Fibroblast of the conjunctiva (primary cell): ENCODE measurements at places on chromosomes 16 and 17.

DNA sequence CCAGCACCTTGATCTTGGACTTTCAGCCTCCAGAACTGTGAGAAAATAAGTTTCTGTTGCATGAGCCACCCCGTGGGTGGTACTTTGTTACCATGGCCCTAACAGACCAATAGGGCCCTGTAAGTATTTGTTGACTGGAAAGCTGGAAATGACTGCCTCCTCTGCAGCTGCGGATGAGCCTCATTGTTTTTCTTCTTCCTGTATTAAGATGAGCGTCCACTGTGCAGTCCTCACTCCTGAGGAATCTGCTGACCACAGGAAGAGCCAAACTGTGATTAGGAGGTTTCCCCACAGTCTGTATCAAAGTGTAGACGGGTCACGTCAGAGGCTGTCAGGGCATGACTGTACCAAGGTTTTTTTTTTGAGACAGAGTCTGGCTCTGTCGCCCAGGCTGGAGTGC, 12.2 kb upstream of the AKTIP start:
- no peak for DNase-seq

DNA sequence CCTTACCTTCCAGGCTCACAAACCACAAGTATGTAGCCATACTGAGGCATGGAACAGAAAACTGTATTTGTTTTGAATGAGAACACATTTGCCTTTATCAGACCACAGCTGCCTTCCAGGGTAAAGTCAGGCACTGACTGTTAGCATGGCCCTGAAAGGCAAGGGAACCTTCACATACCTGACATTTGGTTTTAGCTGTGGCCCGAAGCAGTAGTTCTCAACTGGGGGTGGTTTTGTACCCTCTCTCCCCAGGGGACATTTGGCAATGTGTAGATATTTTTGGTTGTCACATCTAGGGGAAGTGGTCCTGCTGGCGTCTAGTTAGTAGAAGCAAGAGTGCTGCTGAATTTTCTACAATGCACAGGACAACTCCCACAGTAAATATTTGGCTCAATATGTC, 9.2 kb downstream of the HERPUD1 start:
- no peak for DNase-seq

- DNase-seq, result no peak
Observed at GRCh38 chr16:83849421-83849820, 41.6 kb downstream of the HSBP1 start.

DNA sequence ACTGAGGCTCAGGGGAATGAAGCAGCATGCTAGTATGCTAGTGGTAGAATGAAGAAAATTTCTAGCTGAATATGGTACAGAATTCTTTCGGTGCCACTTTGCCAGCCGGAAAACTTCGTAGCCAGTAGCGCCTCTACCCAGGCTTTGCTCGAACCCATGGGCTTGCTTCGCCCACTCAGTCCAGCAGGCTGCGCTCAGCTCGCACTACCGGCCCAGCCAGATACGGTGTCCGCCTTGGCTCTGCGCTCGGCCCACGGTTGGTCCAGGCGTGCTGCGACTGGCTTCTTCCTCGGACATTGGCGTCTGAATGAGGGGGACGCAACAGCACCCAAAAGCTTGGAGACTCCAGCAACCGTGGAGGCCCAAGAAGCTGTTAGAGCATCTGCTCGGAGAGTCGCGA, 372.5 kb upstream of the CDH8 start:
- no peak for DNase-seq

GRCh38 chr16:84496991-84497390, 7.5 kb downstream of the MEAK7 start:
- no peak for DNase-seq

GRCh38 chr16:5438591-5438990, 341.0 kb upstream of the EEF2KMT start:
- DNase-seq, result no peak

DNA sequence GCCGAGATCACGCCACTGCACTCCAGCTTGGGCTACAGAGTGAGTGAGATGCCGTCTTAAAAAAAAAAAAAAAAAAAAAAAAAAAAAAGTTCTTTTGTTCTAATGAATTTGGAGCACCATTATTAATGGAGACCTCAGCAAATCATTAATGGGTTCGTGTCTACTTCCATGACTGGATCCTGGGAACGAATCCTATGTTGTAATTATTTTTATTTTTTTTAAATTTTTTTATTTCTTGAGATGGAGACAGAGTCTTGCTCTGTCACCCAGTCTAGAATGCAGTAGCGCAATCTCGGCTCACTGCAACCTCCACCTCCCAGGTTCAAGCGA, 30.7 kb downstream of the SPOP start:
- no peak for DNase-seq

GRCh38 chr17:10060526-10060925, 137.9 kb downstream of the GAS7 start:
- DNase-seq, result no peak

- DNase-seq, result no peak
Observed at GRCh38 chr16:76970745-76971099, 220.3 kb upstream of the MON1B start.

DNA sequence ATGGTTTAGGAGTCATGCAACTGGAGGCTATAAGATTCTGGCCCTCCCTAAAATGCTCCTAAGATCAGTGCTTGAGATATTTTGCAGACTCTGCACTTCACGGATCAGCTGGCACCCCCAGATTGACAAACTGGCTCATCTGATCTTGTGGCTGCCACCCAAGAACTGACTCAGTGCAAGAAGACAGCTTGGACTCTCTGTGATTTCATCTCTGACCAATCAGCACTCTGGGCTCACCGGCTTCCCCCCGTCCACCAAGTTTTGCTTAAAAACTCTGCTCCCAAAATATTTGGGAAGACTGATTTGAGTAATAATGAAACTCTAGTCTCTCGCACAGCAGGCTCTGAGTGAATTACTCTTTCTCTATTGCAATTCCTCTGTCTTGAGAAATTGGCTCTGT, 26.3 kb upstream of the CCL2 start:
- DNase-seq, result no peak

DNA sequence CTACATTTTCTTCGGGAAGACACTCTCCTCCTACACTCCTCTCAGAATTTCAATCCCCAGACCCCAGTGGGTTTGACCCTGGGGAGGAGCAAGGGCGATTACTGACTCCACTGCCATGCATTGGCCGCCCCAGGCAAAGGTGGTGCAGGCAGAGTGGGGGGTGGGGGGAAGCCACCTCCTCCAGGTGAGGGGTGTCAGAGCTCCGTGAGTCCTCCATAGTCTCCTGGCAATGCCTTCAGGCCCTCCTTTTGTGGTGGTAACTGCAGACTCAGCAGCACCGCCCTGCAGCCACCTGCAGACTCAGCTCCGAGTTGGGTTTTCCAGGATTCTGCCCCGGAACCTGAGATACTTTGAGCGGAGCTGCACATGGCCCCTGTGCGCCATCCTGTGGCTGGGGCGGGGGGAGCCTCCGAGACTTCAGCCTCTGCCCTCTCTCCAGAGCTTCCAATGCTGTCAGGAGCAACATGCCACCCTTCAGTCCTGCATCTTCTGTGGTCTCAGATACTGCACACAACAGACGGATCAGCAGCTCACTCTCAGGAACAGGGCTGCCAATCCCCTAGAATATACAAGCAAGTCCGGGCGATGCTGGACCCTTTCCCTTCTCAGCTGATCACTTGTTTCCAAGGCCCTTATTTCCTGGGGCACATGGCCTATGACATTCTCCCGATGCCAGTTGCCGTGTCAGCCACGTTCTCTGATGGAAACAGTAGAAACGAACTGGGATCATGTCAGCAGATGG, 2.4 kb upstream of the SLC47A2 start:
- no peak for DNase-seq

DNA sequence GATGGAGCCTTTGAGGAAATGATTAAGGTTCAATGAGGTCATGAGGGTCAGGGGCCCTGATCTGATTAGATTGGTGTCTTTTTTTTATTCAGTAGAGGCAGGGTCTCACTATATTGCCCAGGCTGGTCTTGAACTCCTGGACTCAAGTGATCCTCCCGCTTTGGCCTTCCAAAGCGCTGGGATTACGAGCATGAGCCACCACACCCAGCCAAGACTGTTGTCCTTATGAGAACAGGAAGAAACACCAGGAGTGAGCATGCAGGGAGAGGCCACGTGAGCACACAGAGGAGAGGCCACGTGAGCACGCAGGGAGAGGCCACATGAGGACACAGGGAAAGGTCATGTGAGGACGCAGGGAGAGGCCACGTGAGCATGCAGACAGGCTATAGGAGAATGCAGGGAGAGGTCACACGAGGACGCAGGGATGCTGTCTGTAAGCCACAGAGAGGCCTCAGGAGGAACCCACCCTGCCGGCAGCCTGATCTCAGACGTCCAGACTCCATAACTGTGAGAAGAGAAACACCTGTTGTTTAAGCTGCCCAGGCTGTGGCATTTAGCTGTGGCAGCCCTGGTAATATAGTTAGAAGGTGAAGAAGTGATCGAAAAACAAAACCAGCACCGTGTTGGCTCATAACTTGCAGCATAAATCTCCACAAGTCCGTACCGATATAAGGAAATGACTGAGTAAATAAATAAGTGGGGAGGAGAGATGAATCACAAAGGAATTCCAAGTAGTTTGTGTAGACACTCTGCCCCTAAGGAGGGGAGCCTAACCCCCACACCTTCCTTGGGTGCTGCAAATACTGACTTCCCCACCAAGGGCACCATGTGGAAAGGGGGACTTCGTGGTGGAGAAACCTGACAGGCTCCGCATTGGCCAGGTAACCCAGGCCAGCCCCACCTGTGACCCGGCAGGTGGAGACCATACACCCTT, 14.6 kb upstream of the CSNK1D start:
- peak; percentile 26 for DNase-seq

GRCh38 chr16:24018485-24018884, 182.7 kb downstream of the PRKCB start:
- DNase-seq, result no peak

- DNase-seq, result no peak
Observed at GRCh38 chr16:57532266-57532625, 4.1 kb downstream of the CCDC102A start.

DNA sequence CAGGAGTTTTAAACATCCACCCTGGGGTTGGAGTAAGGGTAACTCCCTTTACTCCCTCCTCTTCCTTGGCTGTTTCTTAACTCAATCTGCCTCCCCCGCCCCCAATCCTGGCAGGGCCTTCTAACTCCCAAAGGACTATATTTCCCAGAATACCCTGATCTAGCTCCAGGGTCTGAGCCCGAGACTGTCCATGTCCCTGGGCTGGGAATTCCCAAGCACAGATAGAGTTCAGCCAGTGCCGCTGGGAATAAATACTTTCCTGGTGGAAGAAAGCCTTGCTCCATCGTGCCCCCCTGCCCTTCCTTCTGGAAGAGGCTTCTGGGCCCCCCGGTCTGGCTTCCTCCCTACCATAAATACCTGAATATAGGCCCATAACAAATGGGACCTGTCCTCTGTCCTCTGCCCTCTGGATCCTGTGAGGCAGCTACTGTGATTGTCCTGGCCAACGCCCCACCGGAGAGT, 10.2 kb downstream of the BAHCC1 start:
- no peak for DNase-seq

DNA sequence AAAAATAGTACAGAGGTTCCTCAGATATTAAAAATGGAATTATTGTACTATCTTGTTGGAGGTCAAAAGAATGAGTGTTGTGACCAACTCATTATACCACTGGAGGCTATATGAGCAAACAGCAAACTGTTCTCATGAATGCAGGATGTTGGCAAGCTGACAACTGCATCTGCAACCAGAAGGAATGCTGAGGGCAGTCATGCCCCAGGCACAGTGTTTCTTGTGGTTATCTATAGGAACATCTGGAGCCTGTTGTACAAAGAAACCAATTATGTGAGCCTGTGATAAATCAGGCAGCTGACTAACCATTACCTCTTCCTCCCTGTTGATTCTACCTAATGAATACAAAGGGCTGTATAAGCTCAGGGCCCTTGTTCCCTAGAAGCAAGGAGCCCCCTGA, 2057.1 kb downstream of the TP53TG3F start:
- no peak for DNase-seq

DNA sequence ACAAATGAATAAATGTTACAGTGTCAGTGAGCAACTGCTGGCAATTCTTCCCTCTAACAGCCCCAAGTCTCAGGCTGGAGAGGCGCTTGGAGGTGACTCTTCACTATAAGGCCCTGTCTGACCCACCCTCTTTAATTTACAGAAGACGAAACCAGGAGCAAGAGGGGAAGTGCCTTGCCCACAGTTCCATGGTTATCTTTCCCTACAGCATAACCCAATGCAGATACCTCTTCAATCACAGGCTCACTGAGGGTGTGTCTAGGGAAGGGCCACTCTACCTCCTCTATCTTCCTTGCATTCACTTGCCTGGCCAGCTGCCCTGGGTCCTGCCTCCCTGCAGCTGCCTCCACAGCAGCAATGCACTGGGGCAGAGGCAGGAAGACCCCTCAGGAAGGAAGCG, 9.6 kb upstream of the N4BP1 start:
- no peak for DNase-seq

- no peak for DNase-seq
Observed at GRCh38 chr17:63295288-63295687, 150.8 kb downstream of the CYB561 start.

- DNase-seq, result no peak
Observed at GRCh38 chr17:33038740-33039139, 47.1 kb downstream of the SPACA3 start.

- no peak for DNase-seq
Observed at GRCh38 chr17:1228781-1229348, 41.4 kb upstream of the BHLHA9 start.

DNA sequence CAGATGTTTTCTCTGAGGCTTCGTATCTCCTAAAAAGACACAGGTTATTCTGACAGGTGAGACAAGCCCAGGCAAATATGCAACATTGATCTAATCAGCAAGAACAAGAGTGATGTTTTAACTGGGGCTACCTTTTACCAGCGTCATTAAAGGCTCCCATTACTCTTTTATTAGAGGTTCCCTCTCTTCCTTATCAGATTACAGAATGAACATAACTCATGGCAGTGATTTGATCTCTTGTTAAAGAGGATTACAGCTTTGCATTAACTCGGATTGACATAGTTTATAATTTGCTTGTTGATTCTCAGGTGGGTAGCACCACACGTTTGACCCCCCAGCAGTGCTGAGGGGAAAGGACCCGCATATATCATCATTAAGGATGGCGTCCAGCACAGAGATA, 90.5 kb downstream of the AATF start:
- DNase-seq, result no peak
